HTR-8/SVneo (cell line): ENCODE measurements at places on chromosomes 11 and 22.

GRCh38 chr22:41975299-41976069, 6.2 kb downstream of the SEPTIN3 start:
- no peak for DNase-seq

GRCh38 chr22:30564045-30564760, 10.3 kb downstream of the GAL3ST1 start:
- DNase-seq: no peak

DNA sequence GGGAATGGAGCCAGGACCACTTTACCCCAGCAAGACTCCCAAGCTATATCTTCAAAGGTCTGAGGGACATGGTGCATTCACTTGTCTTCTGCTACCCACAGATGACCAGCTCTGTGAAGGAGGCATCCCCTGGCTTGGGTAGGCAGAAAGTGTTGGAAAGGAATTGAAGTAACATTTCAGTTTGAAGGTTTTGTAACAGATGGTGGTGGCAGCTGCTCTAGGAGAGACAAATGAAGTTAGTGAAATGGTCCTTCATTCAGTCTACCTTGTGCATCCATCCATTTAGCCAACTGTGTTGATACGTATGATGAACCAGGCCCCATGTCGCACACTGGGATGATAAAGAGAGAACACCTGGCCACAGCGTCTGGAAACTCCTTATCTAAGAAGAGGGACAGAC, 140.5 kb downstream of the COMMD9 start:
- no peak for DNase-seq

DNA sequence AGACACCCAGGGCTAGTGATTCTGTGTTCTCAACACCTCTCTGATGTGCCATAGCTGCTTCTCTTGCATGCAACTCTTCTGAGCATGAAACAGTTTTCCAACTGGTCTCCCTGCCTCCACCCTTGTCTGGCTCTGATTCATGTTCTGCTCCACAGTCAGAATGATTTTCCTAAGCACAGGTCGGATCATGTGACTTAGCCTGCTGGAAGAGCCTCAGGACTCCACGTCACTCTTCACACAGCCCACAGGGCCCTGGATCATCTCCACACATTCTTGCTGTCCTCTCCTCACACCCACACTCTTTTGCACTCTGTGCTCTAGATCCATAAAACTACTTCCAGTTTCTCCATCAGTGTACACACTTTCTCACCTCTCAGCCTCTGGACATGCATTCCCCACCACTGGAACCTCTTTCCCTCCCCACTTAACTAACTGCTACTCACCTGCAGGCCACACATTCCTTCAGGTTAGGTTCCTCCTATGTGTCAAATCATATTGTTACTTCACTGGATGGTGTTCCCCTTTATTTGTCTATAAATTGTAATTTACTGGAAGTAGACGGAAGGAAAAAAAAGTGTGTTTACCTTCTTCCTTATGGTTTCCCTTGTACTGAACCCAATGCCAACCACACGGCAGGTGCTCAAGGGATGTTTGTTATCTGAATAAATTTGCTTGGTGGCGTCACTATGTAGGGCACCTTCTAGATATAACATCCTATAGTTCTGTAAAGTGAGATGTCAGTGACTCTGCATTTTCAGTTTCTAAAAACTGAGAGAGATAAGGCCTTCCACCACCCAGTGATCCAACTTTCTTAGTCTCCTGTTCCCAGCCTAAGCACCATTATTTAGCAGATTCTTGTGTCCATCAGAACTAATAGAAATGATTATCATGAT, 133.7 kb downstream of the ETS1 start:
- DNase-seq: peak; percentile 19

- peak; percentile 26 for DNase-seq
Measured at GRCh38 chr22:22877523-22878210, 9.9 kb upstream of the IGLL5 start.

- no peak for DNase-seq
Measured at GRCh38 chr22:22755778-22756100, 111.3 kb downstream of the GGTLC2 start.

GRCh38 chr22:40511604-40512003, 124.9 kb downstream of the MRTFA start:
- DNase-seq: no peak

DNA sequence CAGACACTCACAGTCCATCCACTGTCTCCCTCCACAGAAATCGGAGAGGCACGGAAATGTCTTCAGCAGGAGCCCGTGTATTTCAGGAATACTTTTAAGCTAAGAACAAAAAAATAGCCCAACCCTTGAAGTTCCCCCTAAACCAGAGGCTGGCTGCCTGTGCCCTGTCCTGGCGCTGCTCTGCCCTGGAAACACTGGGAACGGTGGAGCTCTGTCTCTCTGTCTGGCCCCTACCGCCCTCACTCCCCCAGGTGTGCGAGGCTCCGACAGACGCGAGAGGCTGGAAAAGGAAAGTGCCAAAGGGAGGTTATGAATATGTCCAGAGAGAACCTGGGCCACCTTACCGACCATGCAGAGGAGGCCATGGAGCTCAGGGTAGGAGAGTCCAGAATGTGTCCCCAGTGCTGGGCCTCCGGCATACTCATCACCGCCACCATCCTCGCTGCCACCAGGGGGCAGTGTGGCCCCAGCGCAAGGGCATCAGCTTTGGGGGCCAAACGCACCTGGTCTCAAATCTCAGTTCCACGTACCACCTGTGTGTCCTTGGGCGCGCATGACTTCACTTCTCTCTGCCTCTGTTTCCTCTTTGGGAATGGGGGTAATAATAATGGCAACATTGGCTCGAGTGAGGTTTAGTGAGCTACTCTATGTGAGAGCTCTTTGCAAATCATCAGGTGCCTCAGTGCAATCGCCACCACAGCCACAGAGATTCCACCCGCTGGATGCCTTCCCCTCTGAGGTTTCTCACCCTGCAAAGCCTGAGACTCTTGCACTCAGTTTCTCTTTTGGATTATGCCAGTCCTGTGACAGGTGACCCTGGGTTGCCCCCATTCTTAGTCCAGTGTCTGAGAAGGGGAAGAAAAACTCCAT, 10.4 kb upstream of the SLCO2B1 start:
- peak; percentile 63 for DNase-seq

GRCh38 chr11:78417175-78417887, at the start of gene GAB2:
GAB2 (minus strand) TSS chr11:78417820; CDS start chr11:78417720, 100 bp downstream.
- no peak for DNase-seq

DNA sequence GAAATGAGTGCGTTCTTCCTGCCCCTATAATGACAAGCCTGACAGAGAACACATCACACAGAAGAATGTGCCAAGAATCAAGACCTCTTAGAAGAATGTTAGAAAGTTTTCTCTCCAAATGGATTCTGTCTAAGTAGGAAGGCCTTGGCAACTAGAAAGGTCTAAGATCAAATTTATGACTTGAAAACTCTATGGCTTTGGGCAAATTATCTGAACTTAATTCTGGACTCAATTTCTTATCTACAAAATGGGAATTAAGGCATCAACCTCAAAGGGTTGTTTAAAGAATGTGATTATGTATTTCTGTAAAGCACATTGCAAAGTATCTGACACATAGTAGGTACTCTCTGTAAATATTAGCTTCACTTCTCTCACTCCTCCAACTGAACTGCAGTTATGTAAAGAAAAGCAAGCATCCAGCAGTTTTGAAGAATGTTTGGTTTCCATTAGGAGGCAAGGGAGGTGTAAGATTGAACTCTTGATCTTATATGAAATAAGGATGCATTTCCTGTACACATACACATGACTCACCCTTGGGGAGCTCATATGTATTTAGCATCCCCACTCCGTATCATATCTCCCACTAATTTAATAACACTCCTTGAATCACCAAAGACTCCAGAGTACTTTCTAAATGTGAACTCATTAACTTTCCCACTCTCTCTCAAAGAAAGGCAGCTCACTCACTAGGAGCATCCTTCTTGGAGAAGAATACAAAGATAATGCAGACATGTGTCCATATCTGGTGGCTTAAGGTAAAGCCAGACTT, 77.6 kb downstream of the ETS1 start:
- DNase-seq: no peak

DNA sequence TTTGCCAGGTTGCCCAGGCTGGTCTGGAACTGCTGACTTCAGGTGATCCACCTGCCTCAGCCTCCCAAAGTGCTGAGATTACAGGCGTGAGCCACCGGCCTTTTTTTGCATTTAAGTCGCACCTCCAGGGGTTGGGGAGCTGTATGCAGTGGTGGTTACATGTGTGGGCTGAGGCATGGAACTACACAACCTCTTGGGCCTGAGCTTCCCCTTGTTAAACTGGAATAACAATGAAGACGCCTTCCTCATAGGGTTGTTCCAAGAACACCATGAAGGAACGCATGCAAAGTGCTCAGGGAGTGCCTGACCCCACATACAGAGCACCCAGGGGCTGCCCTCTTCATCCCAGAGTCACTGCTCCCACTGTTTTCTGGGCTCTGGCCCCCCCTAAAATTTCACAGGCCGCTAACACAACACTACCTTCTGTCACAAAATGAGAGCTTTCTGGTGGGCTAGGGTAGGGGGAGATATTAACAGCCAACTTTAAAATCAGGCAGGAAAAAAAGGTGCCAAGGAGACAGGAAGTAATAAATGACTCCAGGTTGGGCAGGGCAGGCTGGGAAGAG, 1.3 kb upstream of the FAM118A start:
- no peak for DNase-seq

DNA sequence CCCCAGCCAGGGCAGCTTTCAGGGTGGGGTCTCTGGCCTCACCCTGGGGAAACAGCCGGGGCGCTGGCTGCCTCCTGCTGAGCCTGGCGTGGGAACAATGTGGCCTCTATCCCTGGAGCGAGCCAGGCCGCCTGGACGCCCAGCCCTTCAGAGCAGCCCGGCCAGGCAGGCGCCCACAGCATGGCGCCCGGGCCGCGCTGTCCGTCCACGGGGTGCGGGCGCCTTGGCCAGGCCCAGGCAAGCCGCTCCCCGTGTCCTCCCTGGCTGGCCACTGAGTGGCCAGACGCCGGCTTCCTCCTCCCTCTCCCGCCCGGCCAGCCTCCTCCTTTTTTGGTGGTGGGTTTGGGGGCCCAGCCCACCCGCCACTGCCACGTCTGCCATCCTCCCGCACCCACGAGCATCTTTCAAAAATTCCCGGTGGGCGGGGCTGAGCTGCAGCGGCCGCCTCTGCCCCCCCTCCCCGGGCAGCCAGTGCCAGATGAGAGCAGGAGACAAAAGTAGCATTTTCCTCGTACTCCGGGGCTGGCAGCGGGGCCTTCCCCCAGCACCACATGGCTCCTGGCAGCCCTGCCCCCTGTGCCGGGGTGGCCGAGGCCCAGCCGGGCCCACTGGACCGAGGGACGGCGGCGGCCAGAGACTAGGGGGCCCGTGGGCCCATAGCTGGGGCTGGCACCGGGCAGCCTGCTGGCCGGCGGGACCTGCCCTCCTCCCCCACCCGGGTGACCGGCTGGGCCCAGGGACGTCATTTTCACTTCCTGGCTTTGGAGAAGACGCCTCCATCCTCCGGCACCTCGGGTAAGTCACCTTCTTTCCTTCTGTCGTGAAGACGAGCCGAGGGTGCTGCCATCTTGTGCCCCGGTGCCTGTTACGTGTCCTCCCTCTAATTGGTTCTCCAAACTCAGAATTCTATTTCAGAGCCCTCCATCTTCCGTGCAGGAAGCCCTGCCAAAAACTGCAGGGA, 70.2 kb upstream of the PPARA start:
- DNase-seq: no peak

- no peak for DNase-seq
Measured at GRCh38 chr11:34860518-34860917, 55.7 kb downstream of the APIP start.

DNA sequence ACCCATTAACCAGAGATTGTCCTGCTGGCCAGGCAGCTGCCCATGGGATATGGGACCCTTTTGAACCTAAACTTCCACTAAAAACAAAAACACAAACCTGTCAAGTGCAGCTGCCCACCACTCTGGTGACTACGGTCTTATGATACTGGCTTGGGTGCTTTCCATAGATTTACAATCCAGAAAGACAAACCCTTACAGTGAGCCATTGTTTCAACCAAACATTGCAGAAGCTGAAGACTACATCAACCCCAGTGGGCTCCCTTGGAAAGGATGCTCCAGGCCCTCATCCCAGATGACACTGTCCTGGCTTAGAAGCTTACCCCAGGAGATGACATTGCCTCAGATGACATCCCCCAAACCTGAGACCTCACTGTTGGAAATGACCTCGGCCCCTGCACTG, 56.9 kb upstream of the WNT11 start:
- no peak for DNase-seq

DNA sequence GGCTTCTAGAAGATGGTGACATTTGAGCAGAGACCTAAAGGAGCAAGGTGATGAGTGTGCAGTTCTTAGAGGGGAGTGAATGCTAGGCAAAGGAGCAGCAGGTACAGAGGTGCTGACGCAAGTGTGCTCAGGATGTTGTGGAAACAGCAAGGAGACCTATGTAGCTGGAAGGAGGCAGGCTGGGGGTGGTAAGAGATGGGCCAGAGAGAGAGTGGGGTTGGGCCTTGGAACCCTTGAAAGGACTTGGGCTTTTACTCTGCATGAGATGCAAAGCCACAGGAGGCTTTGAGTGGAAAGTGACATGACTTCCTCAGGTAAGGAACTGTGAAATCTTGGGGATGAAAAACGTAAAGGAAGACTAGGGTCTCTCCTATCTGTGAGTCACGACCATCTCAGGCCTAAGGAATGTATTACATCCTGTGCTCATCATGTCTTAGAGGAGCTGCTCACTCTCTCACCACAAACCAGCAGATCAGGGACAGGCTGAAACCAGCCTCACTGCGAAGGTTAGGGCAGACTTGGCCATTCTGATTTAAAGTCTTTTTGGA, 65.4 kb downstream of the MICAL2 start:
- peak; percentile 78 for DNase-seq

- no peak for DNase-seq
Measured at GRCh38 chr11:61345170-61345610, 12.2 kb downstream of the TKFC start.

- peak; percentile 76 for DNase-seq
Measured at GRCh38 chr22:41563051-41563711, 2.4 kb downstream of the CSDC2 start.

- peak; percentile 95 for DNase-seq
Measured at GRCh38 chr11:73177778-73178539, 35.8 kb upstream of the FCHSD2 start.

DNA sequence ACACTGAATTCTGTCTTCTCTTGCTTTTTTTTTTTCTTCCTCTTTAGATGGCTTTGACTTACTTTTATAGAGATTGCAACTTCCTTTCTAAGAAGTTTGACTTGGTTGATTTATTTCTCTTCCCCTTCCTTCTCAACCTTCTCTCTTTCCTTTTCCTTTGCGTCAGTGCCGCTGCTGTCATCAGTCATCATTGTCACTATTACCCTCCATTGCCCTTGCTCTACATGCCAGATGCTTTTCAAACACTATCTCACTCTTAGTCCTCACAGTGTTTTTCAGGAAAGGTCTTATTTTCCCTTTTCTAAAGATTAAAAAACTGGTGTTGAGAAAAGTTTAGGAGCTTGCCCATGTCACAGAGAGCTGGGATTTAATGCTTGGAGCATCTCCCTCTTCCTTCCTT, 74.7 kb upstream of the C11orf87 start:
- no peak for DNase-seq

- no peak for DNase-seq
Measured at GRCh38 chr11:75135651-75136050, 15.3 kb upstream of the SLCO2B1 start.

- no peak for DNase-seq
Measured at GRCh38 chr22:49350441-49351121, 477.1 kb downstream of the BRD1 start.

GRCh38 chr11:19676475-19677380, 35.9 kb upstream of the NAV2 start:
- DNase-seq: no peak

- DNase-seq: no peak
Measured at GRCh38 chr11:33256031-33256812, 959 bp upstream of the HIPK3 start.

- DNase-seq: no peak
Measured at GRCh38 chr11:132050577-132051165, 680.3 kb downstream of the NTM start.

- DNase-seq: no peak
Measured at GRCh38 chr11:41379084-41379483, 80.4 kb downstream of the LRRC4C start.
